ENCODE measurements at places on chromosomes 7 and 10.

GRCh38 chr10:118583611-118584010 lies 11.8 kb downstream of the PRLHR start:
- DNase-seq = no peak

- no peak for DNase-seq
These were observed 243.9 kb upstream of the MKLN1 start for GRCh38 chr7:131083781-131084180.

GRCh38 chr7:22109761-22110160 lies 164.1 kb upstream of the CDCA7L start:
- DNase-seq = no peak

- no peak for DNase-seq
These were observed 290.5 kb downstream of the SORCS1 start for GRCh38 chr10:106873770-106874603.

DNA sequence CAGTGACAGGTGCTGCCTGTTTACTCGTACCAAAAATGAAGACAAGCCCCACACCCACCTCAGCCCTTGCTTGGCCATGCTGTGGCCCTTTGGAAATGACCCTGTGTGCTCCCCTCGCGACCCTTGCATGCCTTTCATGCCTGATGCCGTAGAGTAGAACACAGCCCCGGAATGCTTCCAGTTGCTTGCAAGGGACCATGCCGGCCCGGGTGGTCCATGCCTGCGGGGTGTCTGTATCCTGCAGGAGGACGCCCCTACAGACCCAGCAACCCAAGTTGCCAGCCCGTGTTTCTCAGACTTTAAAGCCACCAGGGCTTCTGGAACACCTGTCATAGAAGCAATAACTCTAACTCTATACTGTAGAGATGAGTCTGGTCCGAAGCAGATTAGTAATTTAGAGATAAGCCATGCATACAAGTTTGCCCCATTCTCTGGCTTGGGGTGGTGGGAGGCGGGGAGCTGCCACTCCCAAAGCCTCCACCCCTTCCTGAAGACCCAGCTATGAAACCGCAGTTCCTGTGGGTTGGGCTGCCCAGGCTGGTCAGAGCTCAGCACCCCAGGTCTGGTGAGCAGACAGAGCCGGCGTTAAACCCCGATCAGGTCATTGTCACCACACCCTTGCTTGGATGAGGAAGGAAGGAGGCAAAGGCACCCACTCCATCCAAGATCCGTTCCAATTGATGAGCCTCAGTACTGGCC lies 143.5 kb downstream of the ADCY1 start:
- no peak for DNase-seq

DNA sequence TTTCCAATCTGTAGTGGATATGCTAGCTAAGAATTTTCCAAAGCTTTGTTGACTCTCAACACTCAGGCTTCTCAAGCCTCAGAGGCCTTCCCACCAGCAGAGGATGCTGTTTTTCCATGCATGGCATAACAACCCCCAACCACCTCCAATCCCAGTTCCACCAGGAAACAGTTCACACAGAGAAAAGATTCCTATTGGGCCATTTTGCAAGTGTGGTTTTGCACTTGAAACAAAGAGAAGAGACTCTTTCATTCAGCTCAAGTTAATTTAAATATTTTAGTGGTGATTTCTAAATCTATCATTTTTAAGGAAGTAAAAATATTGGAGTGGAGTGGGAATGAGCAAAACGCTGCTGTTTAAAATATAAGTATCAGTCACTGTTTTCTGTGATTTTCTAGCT lies 105.6 kb upstream of the COL1A2 start:
- no peak for DNase-seq
